Cerebellum (tissue), 4 donors: ENCODE measurements at places on chromosomes 6 and 20. TPM values are rescaled to one million over a fixed set of nuclear protein-coding genes. Genes with fewer than 3 reads are reported as not detected.

The OPRL1 gene
- 9.5 TPM for total RNA-seq

The DYNLT2 gene
- total RNA-seq: 2.9 TPM

The HLA-DQB1 gene
- total RNA-seq: not detected

The ATP6V1G2 gene
- total RNA-seq: 48.2 TPM

The GINS1 gene
- total RNA-seq: 12.1 TPM

The E2F3 gene
- total RNA-seq: 13.3 TPM

The CST2 gene
- total RNA-seq: not detected

The GRIK2 gene
- 321 TPM for total RNA-seq

The CDS2 gene
- 69.6 TPM for total RNA-seq

The TTK gene
- total RNA-seq: 14.0 TPM

The FKBP5 gene
- total RNA-seq: 4.6 TPM

The BPIFB1 gene
- 0.45 TPM for total RNA-seq

The RING1 gene
- total RNA-seq: 15.2 TPM
